Astrocyte of the cerebellum (primary cell): ENCODE measurements at places on chromosomes 13 and 19.

GRCh38 chr13:48448285-48448958 is 35.5 kb upstream of the LPAR6 start:
- no peak for DNase-seq

- DNase-seq = no peak
Measured at GRCh38 chr13:60273971-60274527, 110.3 kb upstream of the DIAPH3 start.

- no peak for DNase-seq
Measured at GRCh38 chr13:94483970-94484369, 4.5 kb upstream of the DCT start.

GRCh38 chr13:102597029-102597961 is 509 bp downstream of the TPP2 start:
- DNase-seq = peak; percentile 27

- no peak for DNase-seq
Measured at GRCh38 chr13:32125751-32126150, 94.2 kb downstream of the FRY start.

GRCh38 chr19:13597640-13598039 is 91.4 kb upstream of the CACNA1A start:
- DNase-seq = peak; percentile 46

- DNase-seq = no peak
Measured at GRCh38 chr19:46571495-46571894, 29.6 kb upstream of the CALM3 start.

GRCh38 chr13:39840201-39840600 is 184.7 kb downstream of the COG6 start:
- DNase-seq = no peak

GRCh38 chr13:106129273-106129672 is 406.2 kb downstream of the EFNB2 start:
- DNase-seq = no peak

DNA sequence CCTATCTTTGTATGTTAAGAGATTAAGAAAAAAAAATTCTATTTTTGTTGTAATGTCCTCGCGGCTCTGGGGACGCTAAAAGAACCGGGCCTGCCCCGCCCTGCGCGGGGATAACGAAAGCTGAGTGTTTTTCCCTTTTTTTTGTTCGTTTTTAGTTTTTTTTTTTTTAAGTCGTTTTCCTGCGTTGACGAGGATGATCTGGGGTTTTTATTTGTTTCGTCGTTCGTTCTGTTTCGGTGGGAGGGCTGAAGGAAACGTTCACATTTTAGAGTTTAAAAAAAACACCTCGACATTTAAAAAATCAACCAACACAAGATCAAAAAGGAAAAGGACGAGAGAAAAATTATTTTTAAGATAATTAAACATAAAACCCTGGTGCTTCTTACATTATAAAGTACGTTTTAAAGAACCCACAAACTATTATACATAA is 5.6 kb downstream of the LYL1 start:
- no peak for DNase-seq

- DNase-seq = no peak
Measured at GRCh38 chr13:99263126-99263785, 5.1 kb upstream of the GPR18 start.

DNA sequence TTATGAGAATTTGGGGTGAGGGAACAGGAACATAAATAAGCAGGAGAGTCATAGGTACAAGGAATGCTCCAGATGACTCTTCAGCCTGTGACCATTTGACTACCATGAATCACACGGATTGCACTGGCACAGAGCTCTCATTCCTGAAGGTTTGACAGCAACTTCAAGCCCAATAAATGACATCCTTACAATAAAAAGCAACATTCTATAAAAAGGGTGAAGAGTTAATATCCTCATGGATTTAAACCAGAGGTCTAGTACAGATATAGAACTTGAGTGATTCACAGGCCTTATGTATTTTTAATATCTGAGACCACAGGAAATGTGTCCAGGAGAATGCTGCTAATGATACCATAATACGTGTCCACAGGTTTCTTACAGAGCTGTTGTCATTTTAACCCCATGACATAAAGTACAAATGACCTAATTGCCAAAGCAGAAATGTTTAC is 158.1 kb downstream of the IRS2 start:
- no peak for DNase-seq

DNA sequence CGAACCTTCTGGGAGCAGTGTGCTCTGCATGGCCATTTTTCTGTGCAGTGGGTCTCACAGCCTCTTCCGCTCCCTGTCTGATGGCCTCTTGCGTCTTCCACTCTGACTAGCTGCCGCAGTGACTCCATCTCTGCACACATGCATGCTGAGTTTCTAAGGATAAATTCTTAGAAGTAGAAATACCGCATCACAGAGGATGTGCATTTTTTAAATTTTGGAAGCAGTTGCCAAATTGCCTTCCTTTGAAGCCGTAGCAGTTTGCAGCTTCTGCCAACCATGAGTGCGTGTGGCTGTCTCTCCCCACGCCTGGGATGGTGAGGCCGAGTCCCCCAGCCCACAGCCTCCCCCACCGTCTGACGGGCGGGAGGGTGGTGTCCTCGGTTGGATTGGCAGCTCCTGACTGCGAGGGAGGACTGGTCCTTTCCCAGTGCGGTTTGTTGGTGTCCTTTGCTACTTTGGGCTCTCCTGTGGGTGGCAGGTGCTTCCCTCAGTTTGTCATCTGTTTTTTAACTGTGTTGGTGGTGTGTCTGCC is 9.8 kb downstream of the FZR1 start:
- DNase-seq = peak; percentile 28

GRCh38 chr19:4829001-4829712 is 2.4 kb downstream of the TICAM1 start:
- DNase-seq = no peak

GRCh38 chr19:49342291-49342721 is 7.1 kb downstream of the CD37 start:
- no peak for DNase-seq

GRCh38 chr19:16342002-16342715 is 17.5 kb downstream of the KLF2 start:
- DNase-seq = no peak

GRCh38 chr19:56670401-56670960 is 1.1 kb downstream of the ZNF835 start:
- no peak for DNase-seq

DNA sequence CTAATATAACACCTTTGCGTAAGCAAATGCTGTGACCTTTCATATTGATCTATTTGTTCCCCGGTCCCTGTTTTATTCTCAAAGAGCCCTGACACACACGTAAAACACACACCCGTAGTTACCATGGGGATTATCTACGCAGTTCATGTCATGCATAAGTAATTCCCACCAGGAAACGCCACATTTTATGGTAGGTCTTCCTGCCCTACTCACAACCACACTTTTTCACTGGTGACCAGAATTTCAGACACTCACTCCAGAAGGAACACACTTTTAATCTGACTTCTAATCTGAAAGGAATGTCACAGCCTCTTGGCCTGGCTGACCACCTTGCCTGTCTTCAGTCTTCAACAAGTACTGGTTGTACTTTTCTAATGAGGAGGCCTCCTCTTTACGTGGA is 46.8 kb downstream of the SLC7A1 start:
- DNase-seq = peak; percentile 75

GRCh38 chr19:16593181-16593580 is 21.0 kb upstream of the SLC35E1 start:
- no peak for DNase-seq

GRCh38 chr19:4093643-4094175 is 27.0 kb upstream of the ZBTB7A start:
- no peak for DNase-seq

- no peak for DNase-seq
Measured at GRCh38 chr13:112627161-112627560, 39.2 kb upstream of the TUBGCP3 start.

DNA sequence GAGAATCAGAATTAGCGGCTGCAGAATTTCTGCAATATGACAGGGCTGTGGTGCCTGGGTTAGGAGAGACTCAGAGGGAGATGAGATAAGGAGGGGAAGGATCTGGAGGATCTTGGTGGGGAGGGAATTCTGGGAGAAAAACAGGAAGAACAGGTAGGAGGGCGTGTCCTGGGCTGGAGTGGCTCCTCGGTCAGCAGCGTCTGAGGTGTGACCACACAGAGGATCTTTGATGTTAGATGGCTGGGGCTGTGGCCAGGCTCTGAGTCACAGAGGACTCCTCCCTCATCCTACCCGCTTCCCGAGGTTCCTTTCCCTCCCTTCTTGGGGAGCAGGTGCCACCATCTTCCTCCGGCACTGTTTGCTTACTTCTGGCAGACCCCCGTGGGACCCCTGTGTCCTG is 6.4 kb upstream of the KLK6 start:
- DNase-seq = no peak

DNA sequence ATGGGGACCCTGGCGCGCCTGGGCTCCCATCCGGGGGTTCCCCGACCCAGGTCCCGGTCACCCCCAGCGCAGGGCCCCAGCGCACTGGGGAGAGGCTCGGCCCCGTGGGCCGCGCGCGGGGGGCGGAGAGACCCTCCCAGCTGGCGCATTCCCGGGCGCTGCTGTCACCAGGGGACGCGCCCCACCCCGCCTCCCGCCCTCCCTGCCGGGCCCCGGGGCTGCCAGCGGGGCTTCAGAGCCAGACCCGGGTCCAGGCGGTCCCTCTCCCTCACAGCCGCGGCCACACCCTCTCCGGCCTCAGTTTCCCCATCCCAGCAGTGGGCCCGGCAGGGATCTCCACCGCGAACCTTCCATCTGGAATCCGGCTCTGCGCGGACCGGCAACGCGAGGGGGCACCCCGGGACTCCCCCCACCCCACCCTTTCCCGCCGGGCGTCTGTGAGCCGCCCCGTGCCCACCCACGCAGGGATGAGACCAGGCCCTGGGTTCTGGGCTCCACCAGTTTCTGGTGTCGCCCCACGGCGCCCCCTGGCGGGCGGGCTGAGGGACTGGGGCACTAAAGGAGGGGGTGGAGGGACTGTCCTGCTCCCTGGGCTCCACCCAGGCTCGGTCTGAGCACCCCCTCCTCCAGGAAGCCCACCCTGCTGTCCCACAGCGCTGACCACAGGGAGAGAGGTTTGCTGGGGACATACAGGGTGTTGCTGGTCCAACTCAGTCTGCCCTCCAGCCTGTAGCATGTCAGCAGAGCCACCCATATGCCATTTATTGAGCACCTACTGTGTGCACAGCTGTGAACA is 878 bp upstream of the ADAMTSL5 start:
- no peak for DNase-seq

DNA sequence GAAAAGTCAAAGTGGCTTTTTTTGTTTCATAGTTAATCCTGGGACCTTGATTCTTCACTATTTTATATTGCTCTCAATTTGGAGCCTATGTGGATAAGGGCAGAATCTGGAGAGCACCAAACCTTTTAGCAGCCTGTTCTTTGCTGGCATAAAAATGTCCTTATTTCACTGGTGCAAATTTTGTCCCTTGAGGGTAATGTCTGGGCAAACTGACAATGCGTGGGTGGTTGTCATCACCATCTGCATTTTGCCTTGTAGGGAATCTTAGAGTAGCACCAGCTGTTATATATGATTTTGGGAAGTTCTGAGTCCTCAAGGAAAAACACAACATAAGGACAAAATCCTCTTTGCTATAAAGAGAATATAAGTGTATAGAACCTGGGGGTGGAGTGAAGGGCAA is 336.9 kb upstream of the HTR2A start:
- DNase-seq = no peak

- no peak for DNase-seq
Measured at GRCh38 chr13:98446234-98446621, 130.7 kb downstream of the STK24 start.

DNA sequence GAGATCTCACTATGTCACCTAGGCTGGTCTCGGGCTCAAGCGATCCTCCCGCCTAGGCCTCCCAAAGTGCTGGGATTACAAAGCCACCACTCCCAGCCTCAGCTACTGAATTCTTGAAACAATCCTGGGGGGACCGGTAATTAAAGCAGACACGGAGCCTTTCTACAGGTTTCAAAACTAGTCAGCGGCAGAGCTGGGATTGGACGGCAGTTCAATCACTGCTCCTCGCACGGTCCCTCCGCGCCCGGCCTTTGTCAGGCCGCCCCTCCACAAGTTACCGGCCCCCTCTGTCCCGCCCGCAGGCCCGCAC is 229 bp downstream of the BORCS8 start:
- no peak for DNase-seq

- no peak for DNase-seq
Measured at GRCh38 chr13:25673711-25674110, 301.9 kb downstream of the ATP8A2 start.

DNA sequence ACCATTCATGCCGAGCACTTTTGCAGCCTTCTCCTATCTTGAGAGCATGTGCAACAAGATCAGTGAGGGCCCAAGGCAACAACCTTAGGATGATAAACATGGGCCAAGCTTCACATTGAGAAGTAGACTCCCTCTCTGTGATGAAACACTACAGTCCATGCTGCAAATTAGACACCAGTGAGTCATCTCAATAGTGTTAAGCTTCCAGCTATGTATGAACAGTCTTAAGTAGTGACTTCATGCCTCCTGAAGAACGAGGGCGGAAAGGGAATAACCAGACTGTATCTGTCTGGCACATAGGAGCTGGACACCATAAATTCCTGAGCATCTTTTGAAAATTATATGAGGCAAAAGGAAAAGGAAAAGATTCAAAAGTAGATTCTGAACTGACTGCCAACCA is 309.9 kb upstream of the SLITRK1 start:
- DNase-seq = peak; percentile 43

DNA sequence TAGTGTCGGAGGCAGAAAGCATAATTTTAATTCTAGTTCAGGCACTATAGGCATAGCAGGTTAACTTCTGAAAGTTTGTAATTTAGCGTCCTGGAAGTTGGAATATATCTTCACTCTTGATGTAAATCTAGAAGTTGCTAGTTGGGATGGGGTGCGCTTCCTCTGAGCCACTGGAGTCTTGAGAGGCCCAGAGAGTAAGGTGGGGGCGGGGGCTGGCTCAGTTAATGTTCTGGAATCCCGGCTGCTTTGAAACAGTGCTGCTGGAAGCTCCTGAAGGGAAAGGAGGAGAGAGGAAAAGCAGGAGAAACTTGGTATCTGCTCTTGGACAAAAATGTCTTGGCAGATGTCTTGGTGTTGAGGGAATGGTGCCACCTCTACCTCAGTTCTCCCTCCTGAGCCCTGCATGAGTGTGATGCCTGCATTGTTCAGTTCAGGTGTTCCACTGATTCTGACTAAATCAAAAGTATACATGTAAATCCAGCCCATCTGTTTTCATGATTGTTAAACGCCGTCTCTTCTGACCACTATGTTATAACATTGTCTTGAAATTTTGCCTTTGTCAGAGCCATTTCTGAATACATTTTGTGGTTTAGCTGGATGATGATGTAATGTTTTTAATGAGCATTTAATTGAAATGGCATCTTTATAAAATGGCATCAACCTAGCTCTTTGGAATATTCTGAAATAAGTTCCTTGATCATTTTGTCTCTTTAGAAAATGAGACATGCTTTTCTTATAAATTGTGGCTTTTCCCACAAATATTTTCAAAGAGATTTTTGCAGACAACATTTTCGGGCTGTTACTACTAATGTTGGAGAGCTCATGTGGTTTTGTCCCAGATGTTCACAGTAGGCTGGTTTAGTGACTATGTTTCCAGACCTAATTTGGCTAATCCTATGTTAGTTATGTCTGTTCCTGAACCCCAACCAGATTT is 202.7 kb downstream of the SHISA2 start:
- peak; percentile 63 for DNase-seq

DNA sequence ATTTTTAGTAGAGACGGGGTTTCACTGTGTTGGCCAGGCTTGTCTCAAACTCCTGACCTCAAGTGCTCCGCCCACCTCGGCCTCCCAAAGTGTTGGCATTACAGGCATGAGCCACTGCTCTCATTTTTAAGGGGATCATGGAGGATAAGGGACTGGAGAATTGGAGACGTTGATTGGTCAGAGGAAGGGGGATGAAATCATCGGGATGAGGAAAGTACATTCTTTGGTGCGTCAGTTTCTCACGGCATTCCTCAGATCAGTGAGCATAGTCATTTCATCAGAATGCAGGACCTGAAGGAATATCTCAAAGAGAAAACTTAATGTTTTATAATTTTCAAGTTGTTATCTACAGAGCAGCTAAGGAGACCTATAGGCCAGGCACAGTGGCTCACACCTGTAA is 14.0 kb downstream of the ZNF114 start:
- DNase-seq = no peak
